NB4 (cell line): ENCODE measurements at places on chromosomes 4 and X.

DNA sequence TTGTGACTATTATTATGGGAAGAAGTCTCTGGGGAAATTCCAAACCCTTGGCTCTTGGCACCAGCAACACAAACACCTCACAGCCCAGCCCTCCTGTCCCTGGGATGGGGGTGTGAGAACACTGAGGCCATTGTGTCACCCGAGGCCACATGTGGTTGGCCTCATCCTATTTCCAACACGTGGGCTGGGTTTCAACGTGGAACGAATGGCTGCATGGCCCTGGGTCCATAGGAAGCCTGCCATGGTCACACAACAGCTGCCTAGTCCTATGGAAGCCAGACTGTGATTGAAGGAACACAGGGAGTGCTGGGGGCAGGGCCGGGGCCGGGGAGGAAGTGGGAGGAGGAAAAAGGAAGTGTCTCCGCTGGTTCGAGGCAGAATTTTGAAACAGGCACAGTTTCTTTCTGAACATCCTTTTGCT lies 10.0 kb downstream of the CLCN4 start:
- DNase-seq, result peak; percentile 32

GRCh38 chr4:98694076-98694475 lies 35.7 kb upstream of the TSPAN5 start:
- no peak for DNase-seq

DNA sequence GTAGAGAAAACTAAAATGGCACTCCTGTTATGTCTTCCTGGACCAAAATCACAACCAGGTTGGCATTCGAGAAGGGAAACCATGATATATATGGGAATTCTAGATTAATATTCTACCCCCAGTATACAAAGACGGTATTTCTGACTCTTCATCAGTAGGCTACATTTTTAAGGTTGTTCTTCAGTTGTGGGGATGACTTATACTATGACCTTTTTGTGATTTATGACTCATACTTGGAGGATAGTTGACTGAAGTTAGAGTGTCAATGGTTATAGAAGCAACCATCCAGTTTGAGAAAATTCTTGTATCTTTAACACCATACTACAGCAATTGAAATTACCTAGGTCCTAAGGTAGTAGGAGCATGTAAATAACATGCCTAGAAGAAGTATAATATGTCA lies 49.8 kb upstream of the CYSLTR1 start:
- DNase-seq, result no peak

- DNase-seq, result peak; percentile 88
Measured at GRCh38 chr4:170259631-170260153, 169.9 kb upstream of the AADAT start.

- DNase-seq, result no peak
Measured at GRCh38 chrX:9622128-9622527, 143.5 kb downstream of the GPR143 start.

DNA sequence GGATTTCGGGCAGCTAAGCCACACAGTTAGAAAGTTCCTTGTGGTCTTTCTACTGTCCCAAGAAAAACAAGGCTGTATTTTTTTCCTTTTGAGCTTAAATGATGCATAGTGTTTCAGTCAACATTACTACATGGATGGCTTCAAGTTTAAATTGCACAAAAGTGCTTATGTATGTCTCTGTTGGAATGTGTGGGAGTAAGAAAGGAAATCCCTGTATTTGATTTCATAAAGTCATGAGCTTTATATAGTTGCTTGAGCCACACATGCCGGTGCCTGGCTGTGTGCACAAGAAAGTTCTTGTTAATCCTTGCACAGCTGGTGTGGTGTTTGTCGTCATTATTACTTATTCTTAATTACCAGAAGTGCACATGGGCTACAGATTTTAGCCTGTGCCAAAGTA lies 262.2 kb downstream of the ARHGAP10 start:
- DNase-seq, result no peak

DNA sequence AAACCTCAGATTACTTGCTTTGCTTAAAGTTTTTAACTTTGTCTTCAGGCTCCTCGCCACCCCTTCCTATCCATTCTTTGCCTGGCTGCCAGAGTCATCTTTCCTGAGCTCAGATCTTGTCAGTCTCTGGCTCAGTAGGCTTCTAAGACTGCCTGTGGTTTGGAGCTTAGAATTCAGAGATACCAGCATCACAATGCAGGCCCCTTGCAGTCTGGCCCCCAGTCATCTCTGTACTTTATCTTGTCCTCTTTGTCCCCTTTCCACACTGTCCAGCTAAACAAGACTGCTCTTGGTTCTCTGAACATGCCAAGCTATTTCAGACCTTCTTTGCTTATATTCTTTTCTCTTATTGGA lies 3.0 kb downstream of the KIAA0232 start:
- no peak for DNase-seq

DNA sequence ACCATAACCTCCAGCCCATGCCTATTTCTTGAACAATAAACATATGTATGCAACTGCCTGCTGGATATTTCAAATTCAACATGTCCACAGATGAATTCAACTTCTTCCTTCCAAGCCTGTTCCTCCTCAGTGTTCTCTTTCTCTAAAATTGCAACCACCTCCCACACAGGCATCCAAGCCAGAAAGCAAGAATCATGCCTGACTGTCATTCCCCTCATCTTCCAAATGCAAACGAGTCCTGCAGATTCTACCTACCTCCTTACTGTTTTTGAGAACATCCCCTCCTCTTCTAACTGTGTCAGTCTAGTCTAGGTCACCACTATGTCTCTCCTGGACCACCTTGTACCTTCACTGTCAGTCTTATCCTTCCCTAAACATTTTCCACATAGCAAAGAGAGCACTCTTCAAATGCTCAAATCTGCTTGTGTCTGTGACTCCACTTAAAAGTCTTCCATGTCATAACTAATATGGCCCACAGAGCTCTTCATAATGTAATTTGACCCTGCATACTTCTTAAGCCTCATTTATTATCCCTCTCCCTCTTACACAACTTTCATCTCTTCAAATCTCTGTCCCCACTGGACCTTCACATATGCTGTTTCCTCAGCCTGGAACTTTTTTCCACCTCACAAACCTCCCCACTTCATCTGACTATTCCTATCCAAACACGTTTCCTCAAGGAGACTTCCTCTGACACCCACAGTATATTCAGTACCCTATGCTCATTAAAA lies 25.7 kb downstream of the MAPK10 start:
- no peak for DNase-seq

DNA sequence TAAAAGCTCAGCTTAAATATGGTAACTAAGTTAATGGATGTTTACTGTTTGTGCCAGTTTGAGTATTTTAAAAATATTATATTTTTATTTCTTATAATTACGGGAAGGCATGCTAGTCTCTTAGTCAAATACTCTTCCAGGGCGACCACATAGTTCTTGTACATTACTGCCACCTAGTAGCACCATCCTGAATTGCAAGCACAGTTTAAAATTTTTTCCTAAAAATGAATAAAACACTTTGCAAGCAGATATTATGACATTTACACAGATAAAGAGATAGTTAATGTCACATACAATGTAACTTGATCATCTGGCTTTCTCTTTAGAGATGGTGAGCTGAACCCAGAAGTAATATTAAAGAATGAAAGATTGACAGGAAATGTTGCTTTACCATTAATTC lies 11.5 kb downstream of the NDP start:
- DNase-seq, result peak; percentile 23

DNA sequence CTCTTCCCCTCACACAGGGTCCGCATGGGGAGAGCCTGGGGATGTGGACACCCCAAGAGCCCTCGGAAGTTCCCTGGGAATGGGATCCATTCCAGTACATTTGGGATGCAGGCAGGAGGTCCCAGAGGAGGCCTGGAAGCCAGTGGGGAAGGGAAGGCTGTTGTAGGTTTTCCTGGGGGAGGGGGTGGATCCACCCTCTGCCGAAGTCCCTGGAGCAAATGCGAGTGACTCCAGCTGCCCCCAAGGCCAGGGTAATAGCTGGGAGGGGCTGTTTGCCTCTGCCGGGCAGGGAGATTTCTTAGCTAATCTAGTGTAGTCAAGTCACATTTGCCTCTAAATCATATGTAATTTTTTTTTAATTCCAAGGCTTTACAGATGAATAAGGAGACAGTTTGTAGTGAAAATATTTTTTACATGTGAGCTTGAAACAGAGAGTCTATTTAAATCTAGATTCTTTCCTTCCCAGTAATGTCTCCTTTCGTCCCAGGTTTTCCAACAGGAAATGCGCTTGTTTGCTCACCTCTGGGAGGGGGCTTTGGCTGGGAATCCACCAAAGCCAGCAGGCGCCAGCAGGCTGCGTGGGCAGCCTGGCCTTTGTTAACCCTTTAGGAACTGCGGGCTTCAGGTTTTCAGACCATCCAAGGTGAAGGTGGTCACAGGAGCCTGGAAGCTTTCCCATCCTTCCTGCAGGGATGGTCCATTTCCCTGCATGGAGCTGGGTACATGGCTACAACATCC lies 26.8 kb downstream of the SH3TC1 start:
- DNase-seq, result no peak

DNA sequence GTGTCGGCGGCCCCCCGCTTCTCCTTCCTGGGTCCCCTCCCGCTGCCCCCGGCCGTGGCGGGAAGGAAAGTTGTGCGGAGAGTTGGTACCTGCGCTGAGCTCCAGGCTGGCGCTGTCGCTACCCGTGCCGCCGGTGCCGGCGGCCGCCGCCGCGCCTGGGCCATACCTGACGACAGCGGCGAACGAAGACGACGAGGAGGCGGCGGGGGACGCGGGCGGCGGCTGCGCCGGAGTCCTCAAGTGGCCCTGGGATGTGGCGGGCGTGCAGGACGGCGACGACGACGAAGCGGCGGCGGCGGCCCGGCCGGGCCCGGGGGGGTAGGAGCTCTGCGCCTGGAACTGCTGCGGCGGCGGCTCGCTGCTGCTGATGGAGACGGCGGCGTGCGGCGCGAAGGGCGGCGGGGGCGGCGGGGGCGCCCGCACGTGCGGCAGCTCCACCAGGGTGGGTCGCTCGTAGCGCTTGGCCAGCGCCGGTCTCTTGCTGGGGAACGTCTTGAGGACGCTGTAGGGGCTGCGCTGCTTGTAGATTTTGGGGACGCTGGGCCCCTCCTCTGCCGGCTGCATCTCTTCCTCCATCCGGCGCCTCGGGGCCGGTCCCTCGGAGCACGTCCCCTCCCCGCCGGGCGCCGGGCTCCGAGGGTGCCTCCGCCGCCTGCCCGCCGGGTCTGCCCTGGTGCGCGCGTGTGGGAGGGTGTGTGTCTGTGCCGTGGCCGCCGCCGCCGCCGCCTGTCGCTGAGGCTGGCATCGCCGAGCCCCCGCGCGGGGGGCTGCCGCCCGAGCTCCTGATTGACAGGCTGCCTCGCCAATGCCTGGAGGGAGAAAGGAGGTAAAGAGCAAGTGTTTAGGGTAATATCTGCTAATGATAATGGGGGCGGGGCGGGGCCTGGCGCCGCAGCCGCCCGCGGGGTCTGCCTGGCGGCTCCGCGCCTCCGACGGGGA lies 618 bp downstream of the BEND4 start:
- DNase-seq, result no peak

DNA sequence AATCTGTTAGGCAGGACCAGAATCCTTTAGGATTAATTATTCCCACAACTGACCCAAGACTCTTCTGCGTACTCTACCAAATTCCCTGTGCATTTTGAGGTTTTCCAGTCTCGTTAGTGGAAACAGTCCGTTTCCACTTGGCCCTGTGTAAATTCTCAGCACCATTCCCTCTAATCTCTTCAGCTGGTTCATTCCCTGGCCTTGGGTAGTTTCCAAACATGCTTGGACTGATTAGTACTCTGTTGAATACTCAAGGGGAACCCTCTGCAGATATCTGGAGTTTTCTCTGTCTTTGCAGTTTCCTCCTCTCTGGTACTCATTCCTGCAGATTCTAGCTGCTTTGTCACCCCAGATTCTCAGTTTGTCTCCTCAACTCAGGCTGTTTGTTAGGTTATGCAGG lies 80.4 kb downstream of the ZFX start:
- DNase-seq, result no peak

DNA sequence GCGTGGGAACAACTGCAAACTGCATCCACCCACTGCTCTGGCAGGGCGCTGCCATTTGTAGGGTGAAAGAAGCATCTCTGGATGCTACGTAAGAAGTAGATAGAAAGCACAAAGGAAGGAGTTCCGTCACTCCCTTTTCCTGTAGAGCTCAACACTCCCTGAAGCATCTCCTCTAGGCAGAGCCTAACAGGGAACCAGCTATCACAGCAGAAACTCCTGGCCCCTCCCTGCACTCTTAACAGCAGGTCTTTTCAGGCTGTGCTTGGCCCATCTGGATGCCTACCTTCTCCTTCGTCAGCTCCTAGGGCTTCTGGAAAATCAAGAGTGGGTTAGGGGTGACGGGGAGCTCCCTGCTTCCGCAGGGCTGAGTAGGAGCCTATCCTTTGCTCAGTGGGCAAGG lies 112.9 kb upstream of the TLL1 start:
- no peak for DNase-seq

DNA sequence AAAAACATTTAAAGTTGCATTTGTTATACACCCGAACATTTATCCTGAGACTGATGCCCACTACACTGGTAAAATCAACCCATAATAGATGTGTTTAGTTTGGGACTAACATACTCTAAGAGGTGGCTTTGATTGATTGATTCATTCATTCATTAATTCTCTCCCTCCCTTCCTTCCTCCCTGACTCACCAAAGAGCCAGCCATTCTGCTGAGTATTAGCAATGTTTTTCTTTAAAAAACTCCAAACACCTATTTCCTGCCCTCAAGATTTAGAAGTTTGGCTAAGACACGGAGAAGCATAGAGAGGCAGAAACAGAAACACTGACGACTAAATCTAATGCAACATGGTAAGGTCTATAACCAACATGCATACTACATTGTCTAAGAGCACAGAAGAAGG lies 88.9 kb downstream of the RASL11B start:
- DNase-seq, result no peak
